Right ventricle myocardium inferior (tissue), 1 donor: ENCODE measurements at places on chromosomes 3 and 15.

DNA sequence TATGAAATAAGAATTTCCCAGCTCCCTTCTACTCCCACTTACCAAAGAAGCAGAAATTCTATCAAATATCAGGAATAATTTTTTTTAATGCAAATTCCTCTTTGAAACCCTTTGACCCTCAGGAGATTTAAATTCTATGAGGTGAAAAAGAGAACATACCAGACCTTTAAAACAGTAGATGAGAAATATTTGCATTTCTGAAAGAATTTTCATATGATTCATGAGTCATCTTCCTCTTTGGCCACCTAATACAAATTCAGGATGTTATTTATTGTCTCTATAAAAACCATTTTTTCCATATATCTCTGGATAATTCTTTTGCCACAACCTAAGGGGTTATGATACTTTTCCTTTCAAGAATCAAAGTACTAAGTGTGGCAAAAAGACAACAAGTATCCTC, 67.3 kb upstream of the ST3GAL6 start:
- DNase-seq: no peak

DNA sequence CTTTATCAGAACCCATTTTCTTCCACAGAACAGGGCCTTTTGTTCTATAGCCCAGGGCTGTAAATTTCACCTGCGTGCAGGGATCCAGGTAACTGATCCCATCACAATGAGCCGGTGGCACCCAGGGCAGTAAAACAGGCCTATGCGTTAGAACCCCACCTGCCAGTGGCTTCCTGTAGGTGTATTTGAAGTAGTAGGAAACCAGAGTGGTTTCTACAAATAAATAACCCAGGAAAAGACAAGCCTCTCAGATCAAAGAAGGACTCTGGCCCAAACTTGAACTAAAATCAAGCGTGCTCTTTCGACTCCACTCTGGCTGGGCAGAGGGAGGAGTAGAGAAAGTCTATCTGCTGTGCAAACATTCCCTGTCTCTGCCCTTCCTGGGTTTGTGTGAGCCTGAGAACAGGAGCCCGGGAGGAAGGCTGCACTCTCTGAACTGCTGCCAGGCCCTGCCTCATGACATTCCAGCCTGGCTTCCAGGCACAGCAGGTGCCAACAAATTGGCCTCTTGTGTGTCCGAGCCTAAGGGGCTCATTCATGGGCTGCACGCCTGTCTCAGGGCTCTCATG, 77.7 kb downstream of the CEMIP start:
- DNase-seq: no peak

- DNase-seq: no peak
Observed at GRCh38 chr3:37673401-37673800, 188.3 kb upstream of the CTDSPL start.

- DNase-seq: no peak
Observed at GRCh38 chr3:13417166-13417947, 2.8 kb downstream of the NUP210 start.

DNA sequence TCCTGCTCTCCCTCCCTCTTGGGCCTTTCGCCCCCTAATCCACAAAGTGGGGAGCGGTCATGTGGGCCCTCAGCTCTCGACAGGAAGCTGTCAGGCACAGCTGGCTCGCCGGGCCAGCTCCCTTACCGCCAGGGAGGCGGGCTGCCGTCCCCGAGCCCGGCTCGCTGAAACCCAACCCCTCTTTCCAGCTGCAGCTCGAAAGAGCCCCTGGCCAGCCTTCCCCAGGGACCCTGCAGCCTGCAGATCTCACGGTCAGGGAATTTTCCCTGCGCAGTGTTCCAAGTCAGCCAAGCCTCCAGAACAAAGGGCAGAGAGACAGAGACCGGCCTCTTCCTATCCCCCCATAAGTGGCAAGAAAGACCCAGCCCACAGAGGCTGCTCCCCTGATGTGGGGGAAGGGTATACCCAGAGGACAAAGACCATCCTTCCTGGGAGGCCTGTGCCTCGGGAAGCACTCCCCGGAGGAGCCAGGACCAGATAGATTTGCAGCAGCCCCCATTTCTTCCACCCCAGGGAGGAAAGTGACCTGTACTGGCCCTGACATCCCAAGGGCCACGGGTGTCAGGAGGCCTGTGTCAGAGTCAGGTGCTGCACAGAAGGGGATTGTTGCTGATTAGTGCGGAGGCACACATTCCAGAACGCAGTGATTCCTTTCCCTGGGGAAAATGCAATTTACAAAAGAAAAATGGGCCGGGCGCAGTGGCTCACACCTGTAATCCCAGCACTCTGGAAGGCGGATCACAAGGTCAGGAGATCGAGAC, 32.6 kb downstream of the MAGEF1 start:
- no peak for DNase-seq

DNA sequence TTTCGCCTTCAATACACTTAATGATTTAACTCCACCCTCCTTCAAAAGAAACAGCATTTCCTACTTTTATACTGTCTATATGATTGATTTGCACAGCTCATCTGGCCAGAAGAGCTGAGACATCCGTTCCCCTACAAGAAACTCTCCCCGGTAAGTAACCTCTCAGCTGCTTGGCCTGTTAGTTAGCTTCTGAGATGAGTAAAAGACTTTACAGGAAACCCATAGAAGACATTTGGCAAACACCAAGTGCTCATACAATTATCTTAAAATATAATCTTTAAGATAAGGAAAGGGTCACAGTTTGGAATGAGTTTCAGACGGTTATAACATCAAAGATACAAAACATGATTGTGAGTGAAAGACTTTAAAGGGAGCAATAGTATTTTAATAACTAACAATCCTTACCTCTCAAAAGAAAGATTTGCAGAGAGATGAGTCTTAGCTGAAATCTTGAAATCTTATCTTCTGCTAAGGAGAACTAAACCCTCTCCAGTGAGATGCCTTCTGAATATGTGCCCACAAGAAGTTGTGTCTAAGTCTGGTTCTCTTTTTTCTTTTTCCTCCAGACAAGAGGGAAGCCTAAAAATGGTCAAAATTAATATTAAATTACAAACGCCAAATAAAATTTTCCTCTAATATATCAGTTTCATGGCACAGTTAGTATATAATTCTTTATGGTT, at the start of gene CCR5:
TSS of gene CCR5 (plus strand) at position 108 of the 680 bp plus-strand sequence. CDS start 1,957 bp downstream, outside the sequence.
- DNase-seq: no peak

GRCh38 chr3:58629629-58630028, 36.9 kb downstream of the FAM3D start:
- DNase-seq: no peak

- no peak for DNase-seq
Observed at GRCh38 chr3:182500289-182500688, 293.0 kb upstream of the ATP11B start.

DNA sequence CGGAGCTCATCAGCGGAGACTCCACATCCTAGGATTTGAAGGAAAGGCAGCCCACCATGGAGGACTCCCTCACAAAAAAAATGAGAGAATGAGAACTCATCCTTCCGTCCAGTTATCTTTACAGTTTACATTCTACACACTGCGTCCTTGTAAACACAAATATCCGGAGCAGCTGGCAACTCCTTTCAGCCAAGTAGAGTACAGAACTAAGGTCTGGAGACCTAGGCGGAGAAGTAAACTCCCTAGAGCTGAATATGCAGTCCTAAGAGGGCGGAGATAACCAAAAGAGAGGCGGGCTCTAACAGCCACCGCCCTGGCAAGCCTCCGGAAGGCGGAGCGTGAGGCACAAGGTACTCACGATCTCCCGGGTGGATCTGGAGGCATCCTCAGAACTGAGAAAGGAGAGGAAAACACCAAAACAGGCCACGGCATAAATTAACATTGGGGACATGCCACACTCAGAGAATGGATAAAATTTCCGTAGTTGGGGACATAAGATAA, 924 bp upstream of the SIN3A start:
- DNase-seq: peak; percentile 92

- peak; percentile 79 for DNase-seq
Observed at GRCh38 chr15:96053031-96053780, 277.3 kb upstream of the NR2F2 start.

GRCh38 chr15:57297163-57297593, 79.1 kb upstream of the CGNL1 start:
- DNase-seq: no peak

- DNase-seq: peak; percentile 46
Observed at GRCh38 chr3:102105193-102105592, 255.9 kb downstream of the NFKBIZ start.

DNA sequence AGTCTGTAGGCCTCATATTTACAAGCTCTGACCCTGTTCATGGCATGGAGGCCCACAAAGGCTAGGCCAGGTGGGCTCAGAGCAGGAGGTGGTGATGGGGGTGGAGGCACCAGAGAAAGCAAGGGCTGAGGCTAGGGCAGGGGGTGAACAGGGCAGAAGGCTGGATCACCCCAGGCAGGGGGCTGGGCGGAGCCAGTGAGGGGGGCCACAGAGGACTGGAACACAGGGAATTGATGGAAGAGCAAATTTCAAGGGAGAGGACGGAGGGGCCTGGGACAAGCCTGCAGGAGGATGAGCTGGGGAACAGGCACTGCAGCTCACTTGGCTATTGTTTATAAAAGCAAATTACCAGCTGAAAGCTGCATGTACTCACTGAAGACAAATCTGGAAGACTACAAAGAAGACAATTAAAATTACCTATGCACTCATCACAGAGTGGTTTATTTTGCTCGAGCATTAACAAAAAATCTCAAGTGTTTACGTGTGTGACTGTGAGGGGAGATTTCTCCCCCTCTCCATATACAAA, 11.0 kb downstream of the TNFAIP8L3 start:
- no peak for DNase-seq

- no peak for DNase-seq
Observed at GRCh38 chr3:167718582-167718981, 16.1 kb downstream of the PDCD10 start.

GRCh38 chr3:107218864-107219269, 158.4 kb upstream of the CCDC54 start:
- no peak for DNase-seq

DNA sequence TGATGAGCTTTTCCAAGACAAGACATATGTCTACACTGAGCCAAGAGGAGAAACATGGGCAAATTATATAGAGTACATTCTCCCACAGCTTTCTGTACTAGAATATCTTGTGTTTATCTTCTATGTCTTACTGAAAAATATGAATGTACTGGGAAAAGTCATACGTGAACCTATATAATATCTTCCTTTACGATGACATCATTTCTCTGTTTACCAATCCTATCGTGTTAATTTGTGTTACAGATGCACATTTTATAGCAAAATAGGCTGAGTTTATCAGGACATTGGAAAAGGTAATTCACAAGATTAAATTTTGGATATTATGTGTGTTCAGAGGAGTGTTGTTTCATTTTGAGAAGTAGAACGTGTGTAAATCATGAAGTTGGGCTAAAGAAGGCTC, 452.5 kb upstream of the THRB start:
- DNase-seq: no peak

DNA sequence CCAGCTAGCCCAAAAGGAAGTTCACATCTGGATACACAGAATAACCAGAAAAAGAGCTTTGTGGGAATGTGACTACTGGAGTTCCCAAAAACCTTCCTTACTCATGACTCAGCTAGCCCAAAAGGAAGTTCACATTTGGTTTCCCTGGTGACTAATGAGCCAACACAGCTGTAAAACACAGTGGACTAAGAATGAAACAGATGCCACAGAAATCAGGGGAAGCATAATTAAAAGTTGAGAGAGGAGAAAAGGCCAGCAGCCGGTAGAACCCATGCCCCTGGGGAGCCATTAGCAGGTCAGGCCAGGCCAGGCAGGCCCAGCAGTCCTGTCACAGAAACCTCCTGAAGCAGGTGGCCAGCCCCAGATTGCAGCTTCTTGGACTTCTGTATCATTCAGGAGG, 130.3 kb downstream of the GHSR start:
- no peak for DNase-seq

DNA sequence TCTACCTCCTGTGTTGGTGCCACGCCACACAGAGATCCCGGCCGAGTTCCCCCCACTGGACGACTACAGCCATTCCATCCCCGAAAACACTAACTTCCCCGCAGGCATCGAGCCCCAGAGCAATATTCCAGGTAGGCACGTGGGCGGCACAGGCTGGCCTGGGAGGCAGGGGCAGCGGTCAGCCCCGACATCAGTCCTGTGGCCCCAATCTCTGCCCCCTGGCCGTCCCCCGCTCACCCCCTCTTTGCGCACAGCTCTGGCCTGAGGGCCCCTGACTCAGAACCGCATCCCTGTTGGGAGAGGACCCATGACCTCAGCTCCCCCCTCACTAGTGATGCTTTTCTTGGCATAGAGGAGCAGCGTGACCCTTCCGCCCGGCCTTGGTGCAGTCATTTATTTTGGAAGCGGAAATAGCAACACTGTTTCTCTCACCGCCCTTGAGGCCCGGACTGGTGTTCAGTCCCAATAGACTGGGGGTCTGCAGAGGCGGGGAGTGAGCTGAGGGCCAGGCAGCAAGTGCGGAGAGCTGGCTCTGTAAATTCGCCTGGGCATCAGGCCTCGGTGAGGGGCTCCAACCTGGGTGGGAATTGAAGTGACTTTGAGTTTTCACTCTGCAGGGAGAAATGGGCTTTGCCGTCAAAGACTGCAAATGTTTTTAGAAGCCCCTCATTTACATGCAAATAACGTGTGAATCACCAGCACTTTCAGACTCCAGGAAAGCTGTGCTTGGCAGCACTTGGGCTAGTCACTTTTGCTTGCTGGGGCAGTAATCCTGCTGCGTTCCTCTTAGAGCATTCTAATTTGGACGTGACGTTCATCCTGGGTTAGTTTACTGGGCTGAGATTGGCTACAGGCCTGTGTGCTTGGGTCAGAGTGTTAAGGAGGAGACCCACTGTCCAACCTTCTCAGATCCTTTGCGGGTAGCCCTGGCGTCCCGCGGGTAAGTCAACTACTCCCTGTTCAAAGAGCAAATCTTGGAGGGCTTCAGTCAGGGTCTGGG, 88.9 kb downstream of the AAGAB start:
- DNase-seq: no peak

- no peak for DNase-seq
Observed at GRCh38 chr3:112097378-112097777, 11.2 kb downstream of the C3orf52 start.

GRCh38 chr15:78389322-78389721, 48.7 kb upstream of the IREB2 start:
- DNase-seq: no peak

DNA sequence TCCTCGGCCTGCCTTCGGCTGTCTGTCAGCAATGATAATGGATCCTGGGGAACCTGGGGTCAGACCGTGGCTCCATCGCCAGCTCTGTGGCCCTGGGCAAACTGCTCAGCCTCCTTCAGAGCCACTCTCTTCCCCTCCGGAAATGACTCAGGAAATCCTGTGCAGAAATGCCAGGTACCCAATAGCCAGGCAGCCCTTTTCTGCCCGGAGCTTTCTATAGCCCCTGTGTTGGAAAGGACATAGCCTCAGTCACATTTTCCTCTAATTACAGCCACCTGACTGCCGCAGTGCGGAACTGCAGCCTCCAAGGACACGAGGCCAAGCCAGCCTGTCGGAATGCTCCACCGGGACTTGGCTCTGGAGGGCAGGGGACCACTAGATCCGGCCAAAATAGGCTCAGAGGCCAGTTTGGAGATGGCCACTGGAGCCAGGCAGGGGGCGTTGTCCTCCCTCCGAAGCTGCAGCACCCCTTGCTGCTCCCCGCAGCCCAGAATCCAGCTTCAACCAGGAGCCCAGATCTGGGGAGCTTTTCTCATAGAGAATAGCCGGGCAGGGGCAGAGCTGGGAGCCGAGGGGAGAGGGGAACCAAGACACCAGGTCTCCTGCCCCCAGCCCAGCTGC, 11.6 kb upstream of the ZXDC start:
- peak; percentile 63 for DNase-seq

- no peak for DNase-seq
Observed at GRCh38 chr3:72489901-72490300, 358.3 kb downstream of the SHQ1 start.
